ENCODE measurements at places on chromosomes 7 and 10.

DNA sequence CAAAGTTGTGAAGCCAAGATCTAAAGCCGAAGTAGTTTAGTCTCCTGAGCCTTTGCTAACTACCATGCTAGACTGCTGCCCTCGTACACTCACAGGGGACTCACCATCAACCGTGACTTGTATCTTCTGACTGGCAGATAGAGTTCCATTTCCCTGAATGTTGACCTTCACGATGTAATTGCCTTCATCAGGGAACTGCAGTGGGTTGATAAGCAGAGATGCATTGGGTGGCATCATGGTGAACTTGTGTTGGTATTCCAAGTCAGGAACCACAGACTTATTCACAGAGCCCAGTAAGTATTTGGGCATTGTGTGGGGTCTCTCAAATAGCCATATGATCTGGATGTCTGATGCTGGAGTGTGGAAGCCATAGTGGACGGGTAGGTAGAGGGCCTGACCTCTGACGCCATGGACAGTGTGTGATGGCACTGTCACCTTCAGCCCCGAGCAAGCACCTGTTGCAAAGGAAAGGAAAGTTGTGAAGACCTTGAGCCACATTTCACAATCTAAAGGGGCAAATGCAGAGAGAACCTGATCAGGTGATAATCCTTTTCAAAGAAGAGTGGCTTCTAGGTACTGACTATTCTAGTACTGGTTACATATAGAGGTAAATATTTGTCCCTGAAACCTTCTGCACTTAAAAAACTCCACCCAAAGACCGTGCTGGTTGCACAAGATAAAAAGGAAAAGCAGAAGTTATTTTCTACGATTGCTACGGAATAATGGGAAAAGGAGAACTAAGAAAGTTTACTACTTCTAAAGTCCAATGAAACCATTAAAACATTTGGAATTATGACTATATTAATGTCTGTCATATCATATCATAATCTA lies 7.1 kb downstream of the HEPACAM2 start:
- DNase-seq: no peak

GRCh38 chr7:601595-602340 lies 82.1 kb upstream of the PDGFA start:
- DNase-seq: no peak

DNA sequence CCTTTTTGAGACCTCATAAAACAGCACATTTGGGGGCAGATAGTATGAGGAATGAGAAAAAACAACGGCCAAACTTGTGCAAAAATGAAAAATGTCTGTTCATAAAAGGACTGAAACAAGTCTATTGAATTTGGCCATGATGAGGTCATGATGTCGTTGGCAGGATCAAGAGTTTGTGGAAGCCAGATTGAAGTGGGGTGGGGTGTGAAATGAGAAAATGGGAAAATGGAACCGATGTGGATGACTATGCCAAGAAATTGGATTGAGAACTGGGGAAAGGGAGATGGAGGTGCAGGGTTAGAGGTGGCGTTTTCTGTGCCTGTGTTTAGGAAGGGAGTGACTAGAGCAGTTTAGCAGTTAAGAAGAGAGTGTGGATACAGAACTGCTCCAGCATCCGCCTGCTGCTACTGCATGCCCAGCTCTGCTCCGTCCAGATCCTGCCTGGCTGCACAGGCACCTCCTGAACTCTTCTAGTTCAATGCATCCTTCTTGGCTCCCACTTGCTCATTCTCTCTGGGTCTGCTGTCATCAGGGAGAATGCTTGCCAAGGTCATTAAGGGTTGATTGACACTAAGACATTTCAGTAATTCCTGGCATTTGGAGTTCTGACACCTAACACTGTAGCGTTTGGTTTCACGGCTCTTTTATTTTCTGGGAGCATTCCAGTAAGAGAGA lies 111.9 kb downstream of the GALNT17 start:
- no peak for DNase-seq

- DNase-seq: no peak
These were observed 6.4 kb downstream of the BLNK start for GRCh38 chr10:96264938-96265337.

DNA sequence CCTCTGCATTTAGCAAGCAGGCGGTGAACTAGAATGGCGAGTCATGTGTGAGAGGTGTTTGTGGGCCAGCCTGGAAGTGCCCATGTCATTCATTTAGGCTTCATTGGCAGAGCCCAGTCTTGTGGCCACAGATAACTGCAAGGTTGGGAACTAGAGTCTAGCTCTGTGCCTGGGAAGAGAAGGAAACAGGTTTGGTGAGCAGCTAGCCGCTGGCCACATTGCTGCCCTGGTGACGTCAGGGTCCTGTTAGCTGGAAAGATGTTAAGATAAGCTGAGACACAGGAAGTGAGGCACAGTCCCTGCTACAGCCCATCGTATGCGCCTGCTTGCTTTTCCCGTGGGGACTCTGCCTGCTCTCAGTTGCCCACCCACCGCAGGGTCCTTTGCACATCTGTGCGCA lies 185.5 kb downstream of the CAMK1D start:
- DNase-seq: no peak
